ENCODE measurements at places on chromosomes 11 and 22.
A peak's percentile ranks its signal among the peaks of the same experiment; 100 is the strongest.

DNA sequence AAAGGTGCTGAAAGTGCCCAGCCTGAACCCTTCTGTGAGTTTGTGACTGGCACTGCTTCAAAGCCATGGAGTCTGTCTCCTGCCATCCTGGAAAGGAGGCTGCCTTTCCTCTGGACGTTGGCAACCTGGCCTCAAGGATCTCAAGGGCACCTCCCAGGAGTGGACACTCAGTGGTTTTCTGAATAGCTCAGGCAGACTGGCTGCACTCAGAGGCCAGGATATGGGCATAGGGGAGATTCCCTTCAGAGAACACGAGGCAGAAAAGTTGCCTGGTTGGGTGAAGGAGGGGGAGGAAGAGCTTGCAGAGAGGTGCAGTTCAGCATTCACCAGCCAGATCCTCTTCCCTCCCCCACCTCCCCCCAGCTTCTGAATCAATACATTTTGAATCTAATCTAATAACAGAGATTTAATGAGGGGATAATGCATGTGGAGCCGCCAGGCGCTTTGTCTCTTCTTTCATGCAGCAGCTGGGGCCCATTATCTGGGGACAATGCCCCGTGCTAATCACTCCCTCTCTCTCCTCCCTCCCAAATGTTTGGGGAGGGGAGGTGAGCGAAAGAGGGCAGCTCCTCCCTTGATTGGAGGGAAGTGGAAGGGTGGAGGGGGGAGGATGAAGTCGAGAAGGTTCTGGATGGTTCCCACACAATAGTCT is 17.7 kb downstream of the HTR3A start:
- DNase-seq: peak; percentile 53

GRCh38 chr22:32324505-32325415 is 32.9 kb upstream of the RFPL3 start:
- DNase-seq: no peak

DNA sequence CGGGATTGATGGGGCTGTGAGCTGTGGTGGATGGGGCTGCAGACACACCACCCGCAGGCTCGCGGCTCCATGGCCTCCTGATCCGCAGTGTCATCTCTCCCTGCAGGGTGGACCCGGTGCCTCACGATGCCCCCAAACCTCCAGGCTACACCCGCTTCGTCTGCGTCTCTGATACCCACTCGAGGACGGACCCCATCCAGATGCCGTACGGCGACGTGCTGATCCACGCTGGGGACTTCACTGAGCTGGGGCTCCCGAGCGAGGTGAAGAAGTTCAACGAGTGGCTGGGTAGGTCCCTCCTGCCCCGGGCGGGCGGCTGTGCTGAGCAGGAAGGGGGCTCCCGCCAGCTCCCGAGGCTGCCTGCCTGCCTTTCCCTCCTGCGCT is 23.1 kb downstream of the MPPED1 start:
- DNase-seq: no peak

DNA sequence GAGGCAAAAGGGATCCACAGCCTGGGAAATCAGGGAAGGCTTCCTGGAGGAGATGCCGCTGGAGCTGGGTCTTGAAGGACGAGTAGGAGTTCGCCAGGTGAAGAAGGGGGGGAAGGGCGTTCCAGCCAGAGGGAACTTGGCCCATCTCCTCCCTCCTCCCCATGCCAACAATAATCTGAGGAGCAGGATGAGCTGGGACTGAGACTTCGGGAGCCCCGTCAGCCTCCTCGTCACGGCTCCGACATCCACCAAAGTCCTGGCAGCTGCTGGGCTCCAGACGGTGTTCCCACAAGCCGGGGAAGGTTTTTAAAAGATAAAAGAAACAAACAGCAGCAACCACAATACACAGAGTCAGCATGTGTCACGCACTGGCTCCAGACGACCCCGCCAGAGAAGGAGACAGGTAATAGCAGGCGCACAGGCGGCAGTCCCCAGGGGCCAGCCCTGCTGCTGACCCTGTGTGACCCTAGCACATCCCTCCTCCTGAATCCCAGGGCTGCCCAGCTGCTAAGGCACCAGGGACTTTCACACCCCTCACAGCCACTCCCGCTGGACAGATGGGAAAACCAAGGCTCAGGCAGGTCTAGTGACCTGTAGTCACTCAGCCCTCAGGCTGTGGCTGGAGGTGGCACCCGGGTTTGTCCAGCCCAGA is 37.3 kb downstream of the NUP50 start:
- no peak for DNase-seq

DNA sequence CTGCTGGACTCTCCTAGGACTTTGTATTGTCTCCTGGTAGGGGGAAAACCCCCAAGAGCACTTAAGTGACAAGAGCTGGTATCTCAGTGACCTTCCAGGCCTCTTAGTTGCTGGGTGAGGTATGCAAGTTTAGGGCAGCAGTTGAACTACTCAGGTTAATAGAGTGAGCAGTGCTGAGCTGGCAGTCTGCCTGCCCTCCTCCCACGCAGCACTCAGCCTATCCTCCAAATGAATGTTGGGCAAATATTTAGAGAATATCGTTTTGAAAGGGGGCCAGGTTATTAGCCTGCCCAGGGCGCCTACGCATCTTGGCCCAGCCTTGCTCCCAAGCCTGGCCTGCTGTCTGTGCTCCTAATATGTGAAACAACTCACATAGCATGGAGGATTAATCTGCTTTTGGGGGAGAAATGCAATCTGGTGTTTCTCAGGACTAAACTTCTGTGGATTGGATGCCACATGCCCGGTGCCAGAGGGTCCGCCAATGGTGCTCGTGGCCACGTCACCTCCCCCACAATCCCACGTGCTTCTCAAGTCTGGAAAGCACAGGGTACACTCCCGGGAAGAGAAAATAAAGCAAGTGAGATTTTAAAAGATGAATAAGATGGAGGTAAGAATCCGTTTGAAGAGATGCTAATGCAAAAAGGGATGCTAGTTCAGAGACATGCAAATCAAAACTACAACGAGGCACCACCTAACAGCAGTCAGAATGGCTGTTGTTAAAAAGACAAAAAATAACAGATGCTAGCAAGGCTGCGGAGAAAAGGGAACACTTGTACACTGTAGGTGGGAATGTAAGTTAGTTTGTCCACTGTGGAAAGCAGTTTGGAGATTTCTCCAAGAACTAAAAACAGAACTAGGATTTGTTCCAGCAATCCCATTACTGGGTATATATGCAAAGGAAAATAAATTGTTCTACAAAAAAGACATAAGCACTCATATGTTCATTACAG is 67.7 kb downstream of the SPON1 start:
- no peak for DNase-seq

DNA sequence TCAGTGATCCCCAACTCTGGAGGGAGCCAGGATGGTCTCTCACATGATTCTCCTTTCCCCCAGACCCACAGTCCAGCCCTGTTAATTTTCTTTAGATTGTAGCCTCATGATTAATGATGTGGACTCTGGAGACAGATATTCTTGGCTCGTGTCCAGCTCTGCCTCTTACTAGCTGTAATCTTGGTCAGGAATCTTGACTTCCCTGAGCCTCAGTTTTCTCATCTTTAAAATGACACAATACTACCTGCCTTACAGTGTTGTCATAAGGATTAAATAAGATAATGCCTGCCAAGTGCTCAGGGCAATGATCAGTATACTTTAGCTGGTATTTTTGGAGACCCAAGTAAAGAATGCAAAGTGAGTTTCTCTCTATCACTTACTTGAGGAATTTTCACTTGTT is 60.0 kb downstream of the SPECC1L start:
- no peak for DNase-seq

- peak; percentile 96 for DNase-seq
Observed at GRCh38 chr22:23849009-23850006, 8.4 kb upstream of the SLC2A11 start.

- DNase-seq: no peak
Observed at GRCh38 chr11:20362481-20362880, 1.0 kb upstream of the HTATIP2 start.

DNA sequence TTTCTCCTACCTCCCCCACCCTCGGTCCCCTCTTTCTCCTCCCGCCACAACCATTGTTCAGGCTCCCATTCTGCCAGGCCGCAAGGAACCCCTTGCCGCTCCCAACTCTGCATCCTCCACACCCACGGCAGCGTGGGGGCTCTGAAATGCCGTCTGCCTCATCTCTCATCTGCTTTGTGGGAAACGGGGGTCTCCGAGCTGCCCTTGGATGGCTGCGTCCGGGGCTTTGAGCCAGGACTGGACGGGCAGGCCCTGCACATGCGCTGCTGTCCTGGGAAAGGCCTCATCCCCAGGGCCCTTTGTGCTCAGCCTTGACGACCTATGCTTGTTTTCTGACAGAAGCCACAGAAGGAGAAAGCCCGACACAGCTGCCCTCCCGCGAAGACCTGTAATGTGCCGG is 8.5 kb downstream of the CRELD2 start:
- no peak for DNase-seq

- no peak for DNase-seq
Observed at GRCh38 chr11:27186580-27186979, 146.0 kb downstream of the BBOX1 start.

- no peak for DNase-seq
Observed at GRCh38 chr11:70010774-70011173, 67.3 kb upstream of the ANO1 start.

- DNase-seq: no peak
Observed at GRCh38 chr11:84243629-84244263, 957.6 kb upstream of the CCDC90B start.

- DNase-seq: no peak
Observed at GRCh38 chr11:121567995-121568394, 115.2 kb upstream of the SORL1-AS1 start.

GRCh38 chr22:34879001-34879400 is 187.0 kb upstream of the ISX start:
- DNase-seq: no peak

GRCh38 chr22:31818481-31819392 is 64.9 kb downstream of the DEPDC5 start:
- no peak for DNase-seq

DNA sequence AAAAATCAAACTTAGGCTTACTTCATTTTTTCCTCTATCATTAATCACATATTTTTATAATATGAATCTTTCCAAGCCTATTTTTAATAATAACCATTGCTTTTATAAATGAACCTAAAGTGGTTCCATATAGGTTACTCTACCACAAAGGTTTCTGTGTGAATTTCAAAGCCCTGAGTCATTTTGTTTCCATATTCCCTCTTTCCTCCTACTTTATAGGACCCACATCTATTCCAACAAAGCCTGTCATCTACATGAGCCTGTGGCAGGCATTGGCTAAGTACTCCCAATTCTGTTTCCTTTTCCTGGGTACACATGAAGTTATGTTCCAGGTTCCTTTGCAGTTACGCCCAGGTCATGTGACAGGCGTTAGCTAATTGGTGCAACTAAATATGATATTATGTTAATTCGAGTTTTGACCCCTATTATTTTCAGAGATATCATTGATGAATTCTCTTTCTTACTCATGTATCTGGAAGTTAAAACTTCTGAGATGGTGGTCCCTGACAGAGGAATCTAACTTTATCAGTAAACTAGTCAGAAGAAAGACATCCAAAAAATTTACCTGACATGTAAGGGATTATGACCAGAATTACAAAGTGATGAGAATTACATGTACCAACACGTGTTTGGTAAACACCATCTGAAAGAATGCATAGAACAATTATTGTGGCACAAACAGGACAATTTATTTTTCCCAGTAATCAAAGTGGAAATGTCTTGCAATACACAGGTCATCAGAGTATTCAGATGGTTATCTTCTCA is 1264.0 kb upstream of the CNTN5 start:
- DNase-seq: no peak

DNA sequence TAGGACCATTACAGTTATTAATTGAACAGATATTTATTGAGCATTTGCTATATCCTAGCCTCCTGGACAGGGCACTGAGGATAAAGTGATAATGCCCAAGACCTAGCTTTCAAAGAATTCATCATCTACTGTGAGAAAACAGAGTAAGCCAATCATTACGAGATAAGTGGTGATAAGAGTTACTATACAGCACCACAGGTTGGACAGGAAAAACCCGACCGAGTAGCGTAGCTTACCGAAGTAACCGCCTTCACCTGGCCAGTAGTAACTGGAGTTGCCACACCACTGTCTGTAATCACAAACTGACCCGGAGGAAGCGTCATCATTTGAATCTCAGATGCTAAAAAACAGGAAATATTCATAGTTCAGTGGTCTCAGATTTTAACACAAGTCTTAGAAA is 10.0 kb upstream of the NFRKB start:
- DNase-seq: no peak

DNA sequence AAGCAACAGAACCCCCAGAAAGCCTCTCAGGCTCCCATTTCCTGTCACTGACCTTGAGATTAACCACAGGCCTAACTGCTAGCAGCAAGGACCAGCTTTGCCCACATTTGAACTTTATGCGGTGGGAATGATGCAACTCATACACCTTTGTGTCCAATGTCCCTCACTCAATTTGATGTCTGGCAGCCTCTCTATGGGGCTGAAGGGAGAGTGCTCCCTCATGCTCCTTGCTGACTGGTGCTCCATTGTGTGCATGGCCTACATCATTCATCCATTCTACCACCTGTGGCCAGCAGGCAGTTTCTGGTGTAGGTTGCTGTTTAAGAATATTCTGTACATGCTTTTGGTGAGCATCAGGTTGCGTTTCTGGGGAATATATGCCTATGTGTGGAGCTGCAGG is 31.9 kb downstream of the KCNQ1OT1 start:
- DNase-seq: no peak

GRCh38 chr11:62171261-62171723 is 18.7 kb upstream of the SCGB1D1 start:
- no peak for DNase-seq

DNA sequence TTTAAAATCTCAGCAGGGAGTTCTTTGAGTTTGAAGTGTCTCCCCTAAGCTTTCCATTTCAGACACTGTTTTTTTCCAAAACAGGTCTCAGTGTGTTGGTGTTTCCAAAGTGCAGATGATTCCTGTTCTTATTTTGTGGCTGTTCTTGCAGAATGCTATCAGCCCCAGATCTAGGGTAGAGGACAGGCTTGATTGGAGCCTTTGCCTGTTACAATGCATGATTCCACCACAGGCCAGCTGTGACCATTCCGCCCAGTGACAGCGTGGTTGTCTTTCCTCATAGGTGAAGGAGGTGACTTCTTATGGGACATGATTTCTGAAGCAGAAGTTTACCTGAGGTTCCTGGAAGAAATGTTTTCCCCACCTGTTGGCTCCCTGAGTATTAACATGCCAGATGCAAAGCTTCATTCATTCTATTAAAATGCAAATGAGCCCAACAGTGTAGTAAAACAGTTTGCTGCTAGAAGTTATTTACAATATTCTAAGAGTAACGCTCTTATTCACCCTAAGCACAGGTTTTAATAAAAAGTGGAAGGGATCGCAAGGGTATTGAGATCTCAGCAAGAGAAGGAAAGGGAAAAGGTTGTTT is 36.9 kb upstream of the BIRC3 start:
- no peak for DNase-seq
